ENCODE measurements at places on chromosomes 5 and 9.

GRCh38 chr9:110604171-110604601, 24.6 kb upstream of the SVEP1 start:
- DNase-seq: no peak

GRCh38 chr5:14685757-14686156, 21.2 kb downstream of the OTULIN start:
- DNase-seq: no peak

DNA sequence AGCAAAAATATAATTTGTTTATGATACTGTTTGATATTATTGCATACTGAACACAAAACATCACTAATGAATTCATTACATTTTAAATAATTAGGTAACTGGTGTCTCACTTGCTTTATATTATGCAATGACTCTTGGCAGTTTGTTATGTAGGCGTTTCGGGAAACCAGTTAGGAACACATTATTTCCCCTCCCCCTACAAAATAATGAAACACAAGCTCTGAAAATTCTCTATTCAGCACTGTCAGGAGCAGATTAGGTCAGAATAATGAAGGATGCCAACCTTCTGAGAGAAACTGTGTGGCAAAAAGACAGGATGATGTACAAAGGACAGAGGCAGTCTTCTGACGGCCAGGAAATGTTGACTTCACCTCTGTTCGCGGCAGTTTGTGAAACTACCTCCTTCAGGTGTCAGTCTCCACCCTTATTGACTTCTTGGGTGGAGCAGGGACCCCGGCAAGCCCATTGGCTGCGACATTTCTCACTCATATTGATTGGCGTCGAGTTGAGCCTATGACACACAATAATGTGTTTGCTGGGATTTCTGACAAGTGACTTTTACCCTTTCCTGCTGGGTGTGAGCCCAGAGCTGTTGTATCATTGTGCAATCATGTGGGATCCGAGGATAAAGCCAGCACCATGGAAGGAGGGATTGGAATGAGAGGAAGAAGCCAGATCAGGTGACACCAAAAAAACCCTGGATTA, 33.9 kb downstream of the SH3PXD2B start:
- no peak for DNase-seq

DNA sequence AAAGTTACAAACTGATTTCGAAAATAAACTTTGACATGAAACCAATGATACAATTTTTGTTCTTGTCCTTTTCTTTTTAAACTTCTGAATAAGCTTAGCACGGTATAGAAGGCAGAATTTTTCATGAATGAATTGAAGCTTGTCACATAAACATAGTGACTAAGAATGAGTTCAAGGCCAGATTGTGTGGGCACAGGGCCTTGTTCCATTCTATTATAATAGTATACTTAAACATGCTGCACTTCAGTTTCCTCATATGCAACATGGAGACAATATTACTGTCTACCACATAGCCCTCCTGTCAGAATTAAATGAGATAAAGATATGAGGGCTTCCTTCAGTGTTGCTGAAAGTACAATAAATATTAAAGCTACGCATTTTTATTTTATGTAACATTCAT, 204.2 kb upstream of the HAPLN1 start:
- DNase-seq: no peak

GRCh38 chr9:124828489-124829333, 24.5 kb upstream of the WDR38 start:
- DNase-seq: no peak

GRCh38 chr5:177325868-177326381, 14.2 kb upstream of the MXD3 start:
- no peak for DNase-seq

- DNase-seq: peak; percentile 75
Measured at GRCh38 chr9:130834371-130835336, at the start of gene ABL1. TSS of gene ABL1 (plus strand) at chr9:130835254. CDS start at chr9:130835447, 193 bp downstream.

DNA sequence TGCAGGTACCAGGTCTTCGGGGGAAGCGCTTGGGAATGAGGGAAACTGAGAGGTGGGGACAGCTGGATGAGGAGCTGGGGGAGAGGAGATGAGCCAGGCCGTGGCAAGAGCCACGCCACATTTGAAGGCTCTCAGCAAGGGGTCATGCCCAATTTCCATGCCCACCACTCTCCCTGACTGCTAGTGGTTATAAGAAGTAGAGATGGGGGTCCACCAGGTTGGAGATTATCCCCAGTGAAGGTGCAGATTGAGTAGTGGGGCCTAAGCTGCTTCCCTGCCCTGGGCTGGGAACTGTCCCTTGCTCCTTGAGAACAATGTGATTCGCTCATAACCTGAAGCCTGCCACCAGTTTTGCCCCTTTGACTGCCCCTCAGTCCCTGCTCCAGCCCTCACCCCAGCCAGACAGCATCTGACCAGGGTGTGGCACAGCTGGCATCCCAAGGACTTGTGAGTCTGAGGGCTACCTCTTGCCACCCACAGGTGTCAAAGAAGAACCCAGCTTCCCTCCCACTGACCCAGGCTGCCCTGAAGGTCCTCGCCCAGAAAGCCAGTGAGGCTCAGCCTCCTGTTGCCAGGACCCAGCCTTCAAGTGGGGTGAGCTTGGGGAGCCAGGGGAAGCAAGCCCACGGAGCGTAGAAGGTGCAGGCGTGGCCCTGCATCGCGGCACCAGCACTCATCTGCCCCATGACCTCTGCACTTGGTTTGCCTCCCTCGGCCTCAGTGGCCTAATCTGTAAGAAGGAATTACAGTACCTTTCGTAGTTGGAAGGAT, 21.5 kb downstream of the CD74 start:
- no peak for DNase-seq

GRCh38 chr5:175809531-175810121, 61.8 kb upstream of the CPLX2 start:
- DNase-seq: no peak

DNA sequence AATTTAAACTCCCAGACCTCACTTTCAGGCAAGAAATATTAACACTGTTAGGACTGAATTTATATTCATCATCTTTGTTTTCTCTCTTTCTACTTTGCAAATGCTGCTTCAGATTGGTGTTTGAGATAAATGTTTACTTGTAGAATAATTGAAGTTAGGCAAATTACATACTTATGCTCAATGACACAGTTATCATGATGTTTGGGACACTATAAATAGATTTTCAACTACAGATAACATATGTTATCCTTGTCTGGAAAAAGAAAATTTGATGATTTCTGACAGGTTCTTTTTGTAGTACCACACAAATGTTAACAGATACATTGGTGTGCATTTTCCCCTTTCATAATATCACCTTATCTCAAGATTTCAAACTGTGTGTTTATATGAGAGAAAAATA, 7.9 kb downstream of the PRR16 start:
- DNase-seq: no peak

DNA sequence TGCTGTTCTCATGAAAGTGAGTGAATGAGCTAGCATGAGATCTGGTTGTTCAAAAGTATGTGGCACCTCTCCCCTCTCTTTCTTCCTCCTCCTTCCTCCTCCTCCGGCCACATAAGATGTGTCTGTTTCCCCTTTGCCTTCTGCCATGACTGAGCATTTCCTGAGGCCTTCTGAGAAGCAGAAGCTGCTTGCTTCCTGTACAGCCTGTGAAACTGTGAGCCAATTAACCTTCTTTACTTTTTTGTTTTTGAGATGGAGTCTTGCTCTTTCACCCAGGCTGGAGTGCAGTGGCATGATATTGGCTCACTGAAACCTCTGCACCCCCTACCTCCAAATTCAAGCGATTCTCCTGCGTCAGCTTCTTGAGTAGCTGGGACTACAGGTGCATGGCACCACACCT, 6.1 kb downstream of the S100Z start:
- DNase-seq: peak; percentile 44

DNA sequence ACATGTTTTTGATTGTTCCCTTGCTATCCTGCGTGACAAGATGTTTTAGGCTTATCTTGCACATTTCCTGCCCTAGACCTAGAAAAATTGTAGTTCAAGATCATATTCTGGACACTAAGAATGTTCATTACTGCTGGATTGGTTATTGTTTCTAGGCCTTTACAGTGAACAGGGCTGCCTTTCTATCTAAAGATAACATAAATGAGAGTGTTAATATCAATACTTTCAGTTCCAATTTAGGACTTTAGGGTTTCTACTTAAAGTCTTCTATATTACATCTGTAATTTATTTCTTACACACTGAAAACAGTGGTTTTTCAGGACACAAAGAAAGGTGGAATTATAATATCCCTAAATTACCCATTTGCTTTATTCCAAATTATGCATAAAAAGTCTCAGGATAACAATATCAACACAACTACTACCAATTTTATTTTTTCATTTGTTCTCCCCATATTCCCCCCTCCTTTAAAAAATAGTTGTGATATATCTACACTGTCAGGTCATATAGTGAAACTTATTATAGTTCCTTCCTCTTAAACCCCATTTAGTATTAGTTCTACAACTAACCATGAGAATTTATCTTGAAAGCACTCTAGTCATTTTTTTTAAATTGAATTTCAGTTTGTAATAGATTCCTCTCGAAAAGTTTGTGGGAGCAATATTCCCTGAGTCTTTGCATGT, 293.9 kb upstream of the RIOK2 start:
- no peak for DNase-seq

DNA sequence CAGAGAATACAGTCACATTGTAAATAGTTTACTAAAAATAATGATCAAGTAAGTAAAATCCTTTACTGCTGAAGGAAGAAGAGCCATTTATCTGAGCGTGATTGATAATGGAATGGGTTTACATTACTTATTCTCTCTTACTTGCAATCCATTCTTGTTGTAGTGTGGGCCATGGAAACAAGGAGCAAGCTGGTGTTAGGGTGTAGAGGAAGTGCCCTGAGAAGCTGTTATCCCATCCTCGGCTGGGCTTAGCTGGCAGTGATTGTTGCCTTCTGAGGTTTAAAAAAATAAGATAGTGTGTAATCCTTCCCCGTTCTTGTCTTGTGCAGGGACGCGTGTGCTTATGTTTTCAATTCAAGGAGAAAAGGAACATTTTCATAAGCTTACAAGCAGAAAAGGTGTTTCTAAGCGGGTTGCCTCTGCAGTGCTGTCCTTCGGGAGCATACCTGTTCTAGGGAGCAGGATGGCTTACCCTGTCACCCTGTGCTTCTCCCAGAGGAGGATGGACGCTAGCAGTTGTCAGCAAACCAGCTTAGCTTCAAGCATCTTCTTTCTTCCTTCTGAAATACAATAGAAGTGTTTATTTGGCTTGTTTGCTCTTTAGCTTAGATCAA, 188.3 kb downstream of the ARHGEF28 start:
- no peak for DNase-seq

DNA sequence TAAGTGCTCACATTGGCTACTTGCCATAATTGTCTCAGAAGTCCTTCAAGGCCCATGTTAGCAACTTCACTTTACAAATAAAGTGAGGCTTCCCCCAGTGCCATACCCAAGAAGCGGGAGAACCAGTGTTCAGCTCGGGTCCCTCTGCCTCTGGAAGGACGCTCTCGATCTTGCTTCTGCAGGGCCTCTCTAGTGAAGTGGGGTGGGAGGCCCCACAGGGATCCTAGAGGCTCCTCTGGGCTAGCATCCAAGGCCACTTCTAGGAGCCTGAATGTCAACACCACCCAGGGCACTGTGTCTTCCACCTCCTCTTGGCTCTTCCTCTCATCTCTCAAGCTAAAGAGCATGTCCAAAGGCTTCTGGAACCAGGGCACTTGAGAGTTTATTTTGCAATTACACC, 282.5 kb downstream of the GADD45G start:
- DNase-seq: no peak

DNA sequence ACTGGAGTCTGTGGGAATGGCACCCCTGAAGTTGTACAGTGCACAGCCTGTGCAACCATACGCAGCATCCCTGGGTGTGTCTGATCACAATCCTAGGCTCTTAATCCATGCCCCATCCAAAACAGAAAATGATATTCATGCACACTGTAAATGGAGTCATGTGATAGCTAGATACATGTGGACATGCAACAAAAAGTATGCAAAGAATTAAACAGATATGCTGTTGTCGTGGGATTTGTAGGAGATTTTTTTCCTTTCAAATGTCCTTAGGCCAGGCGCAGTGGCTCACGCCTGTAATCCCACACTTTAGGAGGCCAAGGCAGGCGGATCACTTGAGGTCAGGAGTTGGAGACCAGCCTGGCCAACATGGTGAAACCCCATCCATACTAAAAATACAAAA, 36.1 kb downstream of the PRRX2 start:
- no peak for DNase-seq

GRCh38 chr5:151084363-151084762, 3.5 kb upstream of the TNIP1 start:
- DNase-seq: no peak

- DNase-seq: no peak
Measured at GRCh38 chr9:6014670-6015270, 654 bp downstream of the RANBP6 start.

DNA sequence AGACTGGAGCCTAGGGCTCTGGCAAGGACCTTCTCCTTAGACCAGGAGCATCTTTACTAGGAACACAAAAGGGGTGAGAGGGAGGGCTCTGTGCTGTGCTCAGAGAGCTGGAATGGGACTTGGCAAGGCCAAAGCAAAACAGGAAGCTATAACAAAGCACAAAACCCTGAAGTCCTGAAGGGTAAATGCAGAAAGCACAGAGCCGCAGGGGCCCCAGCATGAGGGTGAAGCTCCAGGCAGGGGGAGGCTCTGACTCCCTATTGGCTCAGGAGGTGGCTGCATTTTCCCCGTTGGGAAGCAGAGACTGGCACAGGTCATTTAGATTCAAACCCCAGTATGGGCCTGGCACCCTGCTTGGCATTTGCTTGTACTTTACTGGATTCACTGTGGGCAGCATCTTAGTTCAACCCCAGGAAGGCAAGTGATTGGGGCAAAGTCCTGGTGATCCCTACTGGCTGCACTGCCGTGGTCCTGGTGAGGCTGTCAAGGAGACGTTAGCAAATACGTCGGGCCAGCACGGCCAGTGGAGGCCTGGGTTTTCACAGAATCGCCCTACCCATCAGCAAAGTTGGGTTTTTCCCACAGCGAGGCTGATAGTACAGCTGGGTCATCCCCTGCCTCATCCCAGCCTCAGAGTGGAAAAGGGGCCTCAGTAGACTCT, 46.3 kb downstream of the GGTA1 start:
- DNase-seq: no peak

- DNase-seq: no peak
Measured at GRCh38 chr5:115386657-115387056, 90.2 kb upstream of the CCDC112 start.

DNA sequence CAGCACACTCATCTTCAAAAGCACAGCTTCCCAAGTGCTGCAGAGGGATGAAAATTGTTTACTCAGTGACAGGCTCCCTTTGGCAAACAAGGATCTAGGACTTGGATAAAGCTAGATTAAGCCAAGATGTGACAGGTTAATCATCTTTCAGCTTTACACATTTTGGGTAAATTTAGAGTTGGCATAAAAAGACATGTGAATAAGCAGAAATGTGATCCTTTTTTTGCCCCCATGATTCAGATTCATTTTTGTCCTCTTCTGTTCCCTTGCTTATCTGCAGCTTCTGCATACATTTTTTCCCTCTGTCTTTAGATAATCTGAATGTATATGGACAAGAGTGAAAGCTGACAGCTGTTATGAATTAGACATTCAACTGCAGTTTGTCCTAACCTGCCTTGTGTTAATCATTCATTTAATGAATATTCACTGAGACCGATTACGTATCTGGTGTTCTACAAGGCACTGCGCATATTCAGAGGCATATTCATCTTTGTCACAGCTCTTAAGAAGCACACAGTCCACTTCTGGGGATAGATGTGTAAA, 19.6 kb downstream of the ADAMTSL1 start:
- DNase-seq: no peak

- DNase-seq: no peak
Measured at GRCh38 chr9:101795147-101795546, 56.7 kb upstream of the GRIN3A start.

Measured in activated naive CD8-positive, alpha-beta T cell treated with anti-CD3 and anti-CD28 coated beads, Interleukin-2, amount 10 ng/mL, durations not matched to agents 7 days and 5 days (primary cell).